Adipocyte (in vitro differentiated cells): ENCODE measurements at places on chromosomes 13 and 19.

GRCh38 chr19:35476149-35476548 lies 14.1 kb downstream of the KRTDAP start:
- DNase-seq, result no peak

DNA sequence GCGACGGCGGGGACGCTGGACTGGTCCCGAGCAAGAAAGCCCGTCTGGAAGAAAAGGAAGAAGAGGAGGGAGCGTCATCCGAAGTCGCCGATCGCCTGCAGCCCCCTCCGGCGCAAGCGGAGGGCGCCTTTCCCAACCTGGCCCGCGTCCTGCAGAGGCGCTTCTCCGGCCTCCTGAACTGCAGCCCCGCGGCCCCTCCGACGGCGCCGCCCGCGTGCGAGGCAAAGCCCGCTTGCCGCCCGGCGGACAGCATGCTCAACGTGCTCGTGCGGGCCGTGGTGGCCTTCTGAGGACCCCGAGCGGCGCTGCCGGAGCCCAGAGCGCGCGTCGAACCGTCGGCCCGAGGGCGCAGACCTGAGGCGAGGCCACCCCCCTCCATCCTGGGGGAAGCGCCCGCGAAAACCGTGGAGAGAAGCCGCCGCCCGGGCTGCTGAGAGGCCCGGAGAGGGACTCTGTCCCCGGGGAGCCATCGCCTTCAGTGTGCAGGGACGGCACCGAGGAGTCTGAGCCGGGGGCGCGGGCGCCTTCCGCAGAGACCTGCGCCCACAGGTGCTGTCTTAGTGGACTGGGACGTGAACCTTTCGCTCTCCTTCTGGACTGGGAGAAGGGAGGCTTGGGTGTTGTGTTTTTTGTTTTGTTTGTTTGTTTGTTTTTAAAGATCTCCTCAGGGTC lies 3.5 kb downstream of the IER2 start:
- DNase-seq, result peak; percentile 47

DNA sequence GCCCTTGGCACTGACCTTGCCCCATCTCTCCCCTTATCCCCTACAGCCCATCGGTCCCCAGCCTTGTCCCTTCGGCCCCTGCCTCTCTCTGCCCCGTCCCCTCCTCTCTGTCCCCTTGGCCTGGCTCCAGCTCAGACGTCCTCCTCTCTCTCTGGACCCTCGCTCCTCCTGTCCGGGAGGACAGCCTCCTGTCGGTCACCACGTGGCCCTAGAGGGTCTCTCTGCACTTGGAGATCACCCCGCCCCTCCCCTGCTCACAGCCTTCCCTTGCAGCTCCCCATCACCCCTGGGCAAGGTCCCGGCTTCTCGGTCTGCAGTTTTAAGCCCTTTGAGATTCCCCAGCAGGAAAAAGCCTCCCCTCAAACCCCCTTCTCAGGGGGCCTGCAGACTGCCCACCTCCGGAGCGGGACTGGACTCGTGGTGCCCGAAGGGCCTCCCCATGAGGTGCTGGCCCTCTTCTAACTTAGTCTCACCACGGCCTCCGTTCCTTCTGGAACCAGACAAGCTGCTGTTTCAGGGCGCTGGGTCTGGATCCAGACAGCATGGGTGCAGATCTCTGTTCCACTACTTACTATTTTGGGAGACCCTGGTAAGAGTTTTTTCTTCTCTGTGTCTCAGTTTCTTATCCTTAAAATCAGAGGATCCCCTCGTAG lies 3.3 kb upstream of the KLK15 start:
- no peak for DNase-seq

DNA sequence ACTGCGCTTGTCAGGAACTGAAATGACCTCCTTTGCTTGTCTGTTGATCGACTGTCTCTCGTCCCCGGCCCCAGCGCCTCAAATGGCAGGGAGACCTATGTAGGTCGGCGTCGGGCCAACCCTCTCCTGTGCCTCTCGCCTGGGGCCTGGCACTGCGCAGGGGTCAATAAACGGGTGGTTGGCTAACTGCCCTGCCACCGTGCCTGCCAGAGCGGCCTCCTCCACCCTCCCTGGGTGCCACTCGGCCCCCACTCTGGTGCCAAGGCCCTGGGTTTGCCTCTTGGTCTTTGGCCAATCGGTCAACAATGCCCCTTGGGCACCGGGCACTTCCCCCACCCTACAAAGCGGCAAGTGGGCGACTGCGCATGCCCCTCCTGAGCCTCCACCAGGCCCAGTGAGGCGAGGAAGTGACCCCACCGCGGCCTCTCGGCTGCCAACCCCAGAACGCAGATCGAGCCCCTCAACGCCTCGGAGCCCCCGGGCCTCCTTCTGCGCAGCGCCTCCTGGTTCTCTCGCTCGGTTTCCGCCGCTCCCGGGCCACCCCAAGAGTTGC lies 1.1 kb downstream of the KEAP1 start:
- DNase-seq, result peak; percentile 82

DNA sequence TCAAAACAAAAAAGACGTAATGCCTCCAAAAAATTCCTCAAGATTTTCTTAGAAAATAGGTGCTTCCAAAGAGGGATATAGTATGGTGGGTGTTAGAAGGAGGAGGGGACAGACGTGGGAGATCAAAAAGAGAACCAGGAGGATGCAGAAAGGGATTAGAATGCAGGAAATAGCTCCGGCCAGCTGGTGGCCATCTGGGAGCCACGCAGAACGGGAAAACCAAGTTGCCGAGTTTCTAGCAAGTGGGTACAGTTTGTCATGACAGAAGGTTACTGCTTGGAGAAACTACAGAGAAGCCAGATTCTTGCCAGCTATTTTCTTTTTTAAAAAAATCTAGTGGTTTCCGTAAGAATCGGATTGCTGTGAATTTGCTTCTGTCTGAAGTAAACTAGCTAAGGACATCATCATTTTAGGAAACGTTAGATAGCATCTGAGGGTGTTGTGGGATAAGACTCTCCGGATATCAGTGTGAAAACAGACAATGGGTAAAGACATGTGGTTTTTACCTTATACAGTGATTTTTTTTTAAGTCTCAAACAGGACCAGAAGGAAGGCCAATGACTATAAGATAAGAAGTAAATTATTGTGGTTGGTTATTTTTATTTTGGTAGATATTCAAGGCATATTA lies 104.9 kb downstream of the HSPH1 start:
- peak; percentile 33 for DNase-seq

- no peak for DNase-seq
Measured at GRCh38 chr13:96822895-96823294, 171.4 kb downstream of the OXGR1 start.

DNA sequence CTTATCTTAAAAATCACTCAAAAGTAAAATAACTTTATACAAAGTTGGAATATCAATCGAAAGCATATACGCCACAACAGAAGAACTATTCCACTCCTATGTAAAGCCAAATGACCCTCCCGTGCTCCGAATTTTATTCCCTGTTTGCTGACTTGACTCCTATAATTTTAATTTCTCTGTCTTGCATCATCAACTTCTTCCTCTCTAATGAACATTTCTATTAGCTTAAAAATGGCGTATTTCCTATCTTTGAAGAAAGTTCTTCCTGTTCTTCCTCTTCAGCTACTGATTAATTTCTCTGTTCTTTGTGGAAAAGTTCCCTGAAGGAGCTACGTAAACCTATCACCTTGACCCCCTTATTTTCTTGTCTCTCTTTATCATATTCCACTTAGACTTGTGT lies 389.3 kb downstream of the LMO7 start:
- no peak for DNase-seq

- no peak for DNase-seq
Measured at GRCh38 chr13:52810011-52810410, 38.4 kb downstream of the PCDH8 start.

- DNase-seq, result no peak
Measured at GRCh38 chr13:29887686-29888085, 37.3 kb upstream of the UBL3 start.

GRCh38 chr19:13507053-13507611 lies 853 bp upstream of the CACNA1A start:
- peak; percentile 4 for DNase-seq

DNA sequence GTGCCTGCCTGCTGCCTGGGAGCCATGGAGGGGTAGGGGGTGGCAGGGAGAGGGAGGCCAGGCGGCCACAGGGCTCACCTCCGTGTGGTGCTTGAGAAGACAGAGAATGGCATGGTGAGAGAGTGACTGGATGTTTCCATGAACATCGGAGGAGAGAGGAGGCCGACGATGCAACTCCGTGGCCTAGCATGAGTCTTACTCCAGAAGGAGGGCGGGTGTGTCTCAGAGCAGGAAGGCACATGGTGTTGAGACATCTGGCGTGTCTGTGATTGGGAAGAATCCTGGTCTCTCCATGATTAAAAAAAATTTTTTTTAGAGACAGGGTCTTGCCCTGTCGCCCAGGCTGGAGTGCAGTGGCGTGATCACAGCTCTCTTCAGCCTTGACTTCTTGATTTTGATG lies 5.1 kb downstream of the IRGC start:
- no peak for DNase-seq

GRCh38 chr13:80524447-80525215 lies 183.7 kb upstream of the SPRY2 start:
- no peak for DNase-seq

- DNase-seq, result no peak
Measured at GRCh38 chr13:108777421-108778420, 148.3 kb downstream of the MYO16 start.

GRCh38 chr13:25660996-25661395 lies 289.2 kb downstream of the ATP8A2 start:
- DNase-seq, result no peak

DNA sequence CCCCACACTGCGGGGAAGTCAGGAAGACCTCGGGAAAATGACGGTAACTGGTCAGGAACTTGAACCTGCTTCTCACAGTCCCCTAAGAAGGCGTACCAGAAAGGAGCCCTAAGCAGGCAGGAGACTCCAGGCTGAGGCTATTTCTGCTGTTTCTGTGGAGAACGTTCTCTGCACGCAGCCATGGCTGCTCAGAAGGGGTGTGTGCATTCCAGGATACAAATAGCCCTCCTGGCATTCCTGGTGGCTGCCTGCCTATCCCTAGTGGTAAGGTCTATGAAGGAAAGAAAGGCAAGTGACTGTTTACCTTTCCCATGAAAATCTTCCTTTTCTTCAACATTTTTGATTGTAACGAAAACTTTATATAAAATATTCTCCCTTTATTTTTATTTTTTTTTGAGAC lies 2.5 kb downstream of the SGCG start:
- DNase-seq, result no peak

- no peak for DNase-seq
Measured at GRCh38 chr13:105908586-105908985, 626.9 kb downstream of the EFNB2 start.

- DNase-seq, result peak; percentile 27
Measured at GRCh38 chr19:41930926-41931592, 2.8 kb upstream of the ERFL start.

DNA sequence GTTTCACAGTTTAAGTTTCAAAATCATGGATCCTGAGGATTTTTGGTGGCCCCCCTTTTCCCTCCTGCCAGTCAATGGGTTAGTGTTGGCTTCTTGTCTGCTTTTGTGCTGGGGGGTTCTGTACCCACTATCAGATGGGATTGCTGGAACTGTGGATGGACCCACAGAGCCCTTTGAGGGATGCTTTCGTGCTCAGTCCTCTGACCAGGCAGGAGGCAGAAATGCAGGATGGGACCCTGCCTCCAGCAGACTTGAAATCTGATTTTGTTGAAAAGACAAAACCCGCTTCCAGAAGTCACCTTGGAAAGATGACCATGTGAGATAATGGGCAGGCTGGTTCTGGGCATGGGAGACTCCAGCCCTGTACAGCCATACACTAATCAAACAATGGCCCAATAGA lies 408.9 kb downstream of the ZNF536 start:
- DNase-seq, result no peak

DNA sequence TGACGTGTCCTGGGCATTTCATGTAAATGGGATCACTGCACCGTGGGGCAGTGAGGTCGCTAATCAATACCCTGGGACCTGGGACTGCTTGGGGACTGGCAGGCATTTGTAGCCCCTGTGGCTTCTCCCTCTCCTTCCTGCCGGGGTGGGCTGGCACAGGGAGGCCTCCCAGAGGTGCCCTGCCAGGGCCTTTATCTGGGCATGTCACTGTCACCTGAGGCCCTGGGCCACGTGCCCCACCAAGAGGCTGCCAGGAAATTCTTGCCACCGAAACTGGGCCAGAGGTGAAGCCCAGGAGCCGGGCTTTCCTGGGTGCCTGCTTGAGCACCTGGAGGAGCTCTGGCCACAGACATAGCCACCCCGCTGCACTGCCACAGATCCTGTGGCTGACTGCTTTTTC lies 1.8 kb upstream of the NMRK2 start:
- no peak for DNase-seq

DNA sequence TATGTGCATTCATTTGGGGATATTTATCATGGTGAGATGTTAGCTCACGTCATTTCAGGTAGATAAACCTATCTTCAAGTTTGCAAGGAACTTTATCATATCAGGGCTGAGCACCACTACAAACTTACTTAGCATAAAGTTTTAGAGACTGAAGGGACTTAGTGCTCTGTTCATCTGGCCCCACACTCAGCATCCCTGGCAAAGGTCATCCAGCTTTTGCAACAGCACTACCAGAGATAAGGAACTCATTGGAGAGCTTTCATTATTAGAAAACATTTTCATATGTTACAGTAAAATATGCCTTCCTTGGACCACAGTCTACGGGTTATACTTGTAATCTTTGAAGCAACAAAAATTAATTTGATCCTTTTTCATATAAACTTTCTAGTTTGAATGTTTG lies 263.4 kb downstream of the POU4F1 start:
- DNase-seq, result no peak

- no peak for DNase-seq
Measured at GRCh38 chr19:6828698-6829633, 56.5 kb downstream of the VAV1 start.

- peak; percentile 10 for DNase-seq
Measured at GRCh38 chr19:57305056-57305455, 15.2 kb upstream of the ZNF543 start.

GRCh38 chr13:111636804-111637203 lies 316.4 kb downstream of the TEX29 start:
- no peak for DNase-seq

- DNase-seq, result peak; percentile 76
Measured at GRCh38 chr19:16336571-16336970, 11.9 kb downstream of the KLF2 start.

GRCh38 chr13:78806457-78806856 lies 147.5 kb upstream of the OBI1 start:
- no peak for DNase-seq

- peak; percentile 74 for DNase-seq
Measured at GRCh38 chr19:51552996-51553725, 17.9 kb upstream of the ZNF175 start.

GRCh38 chr13:45859705-45860104 lies 8.2 kb upstream of the SIAH3 start:
- DNase-seq, result no peak
